ENCODE measurements at places on chromosomes 4 and X.
A peak's percentile ranks its signal among the peaks of the same experiment; 100 is the strongest.

- DNase-seq, result no peak
Measured at GRCh38 chrX:148536961-148537360, 36.5 kb downstream of the AFF2 start.

GRCh38 chr4:79502081-79502480 is 94.1 kb upstream of the GK2 start:
- no peak for DNase-seq

- DNase-seq, result no peak
Measured at GRCh38 chr4:185238215-185238681, 28.9 kb downstream of the SNX25 start.

DNA sequence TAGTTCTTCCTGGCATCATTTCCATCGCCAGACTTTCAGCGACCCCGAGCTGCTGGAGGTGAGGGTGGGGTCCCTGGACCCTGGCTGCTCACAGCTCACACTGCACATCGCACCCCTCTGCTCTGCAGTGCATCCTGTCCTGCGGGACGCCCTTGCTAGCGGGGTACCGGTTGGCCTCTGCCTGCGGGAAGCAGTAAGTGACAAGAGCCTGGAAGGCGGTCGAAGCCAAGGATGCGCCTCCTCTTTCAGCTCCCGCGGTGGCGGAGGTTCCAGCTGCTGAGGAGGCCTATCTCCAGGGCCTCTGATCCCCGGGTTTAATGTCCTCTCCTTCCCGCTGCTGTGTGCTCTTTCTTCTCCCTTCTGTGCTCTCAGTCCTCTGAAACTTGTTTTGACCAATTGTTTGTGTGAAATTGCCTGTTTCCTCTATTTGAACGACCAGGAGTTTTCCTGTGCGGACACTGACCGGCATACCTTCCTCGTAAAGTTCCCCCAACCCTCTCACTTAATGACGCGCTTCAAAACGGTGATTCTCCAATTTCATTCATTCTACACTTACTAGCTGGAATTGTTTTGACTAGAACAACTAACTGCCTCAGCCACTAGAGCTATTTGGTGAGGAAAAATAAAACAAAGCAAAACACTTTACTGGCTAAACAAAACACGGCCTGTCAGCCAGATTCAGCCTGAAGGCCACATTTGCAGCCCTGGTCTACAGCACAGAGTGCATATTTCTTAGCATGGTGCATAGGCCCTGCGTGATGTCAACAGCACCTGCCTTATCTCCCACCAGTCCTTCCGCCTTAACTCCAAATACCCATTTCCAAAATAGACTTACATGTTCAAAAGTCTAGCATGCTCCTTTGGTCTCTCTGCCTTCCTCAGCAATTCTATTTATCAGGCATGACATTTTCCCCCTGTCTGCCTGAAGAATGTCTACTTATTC is 28.0 kb downstream of the MGAT4D start:
- DNase-seq, result no peak

DNA sequence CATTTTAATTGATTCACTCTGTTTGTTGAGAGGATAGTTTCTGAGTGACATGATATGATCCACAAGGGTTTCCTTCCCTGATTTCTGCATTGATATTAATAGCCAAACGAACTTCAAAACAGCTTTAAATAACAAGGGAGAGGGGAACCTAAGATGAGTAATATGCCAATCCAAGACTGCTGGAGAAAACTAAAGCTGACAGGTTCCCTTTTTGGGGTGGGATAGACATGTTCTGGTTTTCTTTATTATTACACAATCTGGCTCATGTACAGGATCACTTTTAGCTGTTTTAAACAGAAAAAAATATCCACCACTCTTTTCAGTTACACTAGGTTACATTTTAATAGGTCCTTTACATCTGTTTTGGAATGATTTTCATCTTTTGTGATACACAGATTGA is 182.2 kb downstream of the AR start:
- DNase-seq, result no peak

- DNase-seq, result no peak
Measured at GRCh38 chr4:138275216-138275615, 33.1 kb upstream of the SLC7A11 start.

DNA sequence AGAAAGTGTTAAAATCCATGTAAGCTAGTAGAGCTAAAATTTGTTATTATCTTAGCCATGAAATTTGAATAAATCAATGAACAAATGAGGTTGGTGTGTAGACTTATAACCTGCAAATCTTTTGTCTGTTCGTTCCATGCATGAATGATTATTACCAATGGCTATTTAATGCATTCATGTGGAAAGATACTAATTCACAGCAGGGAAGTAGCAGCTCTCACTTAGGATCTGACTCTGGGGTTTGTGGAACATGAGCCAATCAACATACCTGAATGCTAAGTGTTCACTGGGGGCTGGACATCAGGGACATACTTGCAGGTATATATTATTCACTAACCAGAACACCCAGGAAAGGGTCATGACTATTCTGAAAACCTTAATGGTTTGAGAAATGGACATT is 444.1 kb downstream of the STIM2 start:
- no peak for DNase-seq

DNA sequence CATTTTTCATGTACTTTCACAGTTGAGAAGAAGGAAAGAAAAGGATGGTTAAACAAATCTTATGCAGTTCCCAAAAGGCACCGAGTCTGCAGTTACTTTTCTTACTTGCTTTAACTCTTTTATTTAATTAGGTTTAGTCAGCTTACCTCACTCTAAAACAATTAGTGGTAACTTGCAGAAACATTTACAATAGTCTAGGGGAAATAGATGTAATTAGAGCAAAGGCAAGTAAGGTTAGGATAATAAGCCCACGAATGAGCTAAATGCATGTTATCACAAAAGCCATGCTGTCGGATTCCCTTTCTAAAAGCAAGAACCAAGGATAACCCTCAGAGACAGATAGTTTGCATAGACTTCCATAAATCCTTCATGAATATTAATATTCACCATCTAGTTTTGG is 82.0 kb upstream of the VCX2 start:
- no peak for DNase-seq

DNA sequence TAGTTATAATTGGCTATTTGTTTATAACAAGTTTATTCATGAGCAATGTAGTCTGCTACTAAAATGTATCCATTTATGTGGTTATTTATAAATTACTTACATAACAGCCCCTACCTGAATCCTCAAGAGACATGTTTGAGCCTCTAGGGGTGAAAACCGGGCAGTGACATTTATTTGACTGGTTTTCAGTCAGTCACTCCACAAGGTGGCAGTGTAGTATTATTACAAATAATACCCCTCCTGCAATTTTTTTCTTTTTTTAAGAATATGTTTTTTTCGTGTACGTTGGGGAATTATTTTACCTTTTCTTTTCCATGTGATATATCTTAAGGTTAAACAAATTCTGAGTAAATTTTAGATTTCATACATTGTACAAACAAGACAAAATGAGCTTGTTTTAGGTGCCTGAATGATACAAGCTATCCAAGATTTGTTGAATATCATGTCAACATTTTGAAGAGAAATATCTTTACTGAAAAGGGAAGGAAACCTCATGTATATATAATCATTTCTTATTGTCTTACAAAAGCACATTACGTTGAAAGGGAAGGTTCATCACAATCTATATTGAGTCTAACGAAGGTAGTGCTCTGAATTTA is 598.7 kb upstream of the TECRL start:
- no peak for DNase-seq

- peak; percentile 10 for DNase-seq
Measured at GRCh38 chr4:22389240-22389870, 126.5 kb downstream of the ADGRA3 start.

GRCh38 chr4:5118994-5119835 is 67.9 kb downstream of the STK32B start:
- no peak for DNase-seq

- DNase-seq, result peak; percentile 12
Measured at GRCh38 chr4:139665690-139666529, at the start of gene MGST2. Gene MGST2 (plus strand): TSS chr4:139665819. CDS start chr4:139666020, 201 bp downstream.

DNA sequence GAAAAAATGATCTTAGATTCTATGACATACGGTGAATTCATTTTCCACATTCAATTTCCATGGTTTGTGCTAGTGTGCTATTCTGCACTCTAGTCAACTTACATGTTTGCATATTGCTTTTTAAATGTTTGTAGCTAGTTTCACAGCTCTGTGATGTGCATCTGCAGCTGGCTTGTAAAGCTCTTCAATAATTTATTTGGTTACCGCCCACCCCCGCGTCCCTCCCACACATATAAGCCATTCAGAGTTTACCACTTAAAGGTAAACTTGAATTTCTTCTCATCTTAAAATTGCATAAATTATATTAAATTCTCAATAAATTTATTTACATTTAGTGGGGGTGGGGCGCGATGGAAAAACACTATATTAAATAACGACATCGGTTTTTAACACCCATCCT is 291 bp upstream of the NBDY start:
- DNase-seq, result no peak

- DNase-seq, result no peak
Measured at GRCh38 chr4:79273915-79274314, 51.9 kb downstream of the NAA11 start.

- no peak for DNase-seq
Measured at GRCh38 chrX:53255738-53256191, 25.6 kb downstream of the IQSEC2 start.

GRCh38 chrX:38313190-38313589 is 14.1 kb downstream of the RPGR start:
- no peak for DNase-seq

- DNase-seq, result no peak
Measured at GRCh38 chr4:105067431-105067830, 79.2 kb upstream of the TET2 start.

DNA sequence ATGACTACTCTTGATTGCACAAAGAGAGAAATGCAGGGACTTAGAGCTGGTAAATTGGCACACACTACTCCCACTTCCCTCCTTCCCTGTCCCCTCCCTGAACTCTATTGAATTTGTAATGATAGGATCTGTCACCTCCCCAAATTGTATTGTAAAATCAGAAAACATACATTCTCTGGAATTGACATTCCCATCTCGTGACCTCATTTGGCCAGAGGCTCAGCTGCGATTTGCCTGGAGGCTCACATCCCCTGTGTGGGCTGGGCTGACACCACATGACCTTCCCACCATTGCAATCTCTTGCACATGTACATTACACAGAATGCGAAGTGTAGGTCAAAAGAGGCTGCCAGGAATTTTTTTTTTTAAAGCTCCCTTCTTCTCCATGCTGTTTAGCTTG is 172.1 kb downstream of the MID1IP1 start:
- DNase-seq, result no peak

- no peak for DNase-seq
Measured at GRCh38 chrX:101550751-101551379, 518 bp downstream of the ARMCX1 start.

DNA sequence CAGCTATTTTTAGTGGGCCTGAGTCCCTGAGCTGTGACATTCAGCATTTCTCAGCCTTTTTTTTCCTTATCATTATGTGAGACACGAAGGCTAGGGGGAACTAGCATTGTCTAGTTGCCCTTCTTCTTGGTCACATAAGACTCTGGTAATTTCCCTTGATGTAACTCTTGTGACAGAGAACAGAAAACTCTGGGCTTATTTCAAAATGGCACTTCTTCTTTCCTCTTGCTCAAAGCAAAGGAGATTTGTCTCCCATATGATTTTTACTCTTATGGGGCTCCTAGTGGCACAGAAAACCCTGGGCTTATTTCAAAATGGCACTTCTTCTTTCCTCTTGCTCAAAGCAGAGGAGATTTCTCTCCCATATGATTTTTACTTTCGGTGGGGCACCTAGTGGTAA is 14.7 kb downstream of the ATXN3L start:
- DNase-seq, result no peak

DNA sequence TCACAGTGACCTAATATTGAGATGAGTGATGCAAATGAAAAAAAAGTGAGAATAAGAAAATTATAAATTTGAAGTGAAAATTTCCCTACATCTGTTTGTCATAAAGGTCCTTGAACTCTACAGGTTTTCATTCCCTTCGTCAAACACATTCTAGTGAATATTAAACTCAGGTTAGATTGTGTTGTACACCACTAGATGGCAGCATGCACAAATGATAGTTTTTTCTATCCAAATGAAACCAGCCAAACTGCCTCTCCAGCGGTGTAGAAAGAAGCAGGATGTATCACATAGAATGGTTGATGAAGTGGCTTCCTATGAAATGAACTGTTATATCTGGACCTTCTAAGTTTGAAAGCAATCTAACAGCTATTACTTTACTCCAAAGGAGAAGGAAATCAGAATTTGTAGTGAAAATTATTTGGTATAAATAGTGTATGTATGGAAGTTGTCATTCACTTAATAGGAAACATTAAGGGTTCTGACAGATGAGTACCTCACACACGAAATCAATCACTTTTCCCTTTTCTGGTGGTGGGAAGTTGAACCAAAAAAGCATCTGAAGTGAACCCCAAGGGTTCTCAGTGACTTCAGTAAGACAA is 382.7 kb downstream of the UNC5C start:
- peak; percentile 21 for DNase-seq

GRCh38 chrX:39629001-39629400 is 468.8 kb downstream of the BCOR start:
- DNase-seq, result no peak

DNA sequence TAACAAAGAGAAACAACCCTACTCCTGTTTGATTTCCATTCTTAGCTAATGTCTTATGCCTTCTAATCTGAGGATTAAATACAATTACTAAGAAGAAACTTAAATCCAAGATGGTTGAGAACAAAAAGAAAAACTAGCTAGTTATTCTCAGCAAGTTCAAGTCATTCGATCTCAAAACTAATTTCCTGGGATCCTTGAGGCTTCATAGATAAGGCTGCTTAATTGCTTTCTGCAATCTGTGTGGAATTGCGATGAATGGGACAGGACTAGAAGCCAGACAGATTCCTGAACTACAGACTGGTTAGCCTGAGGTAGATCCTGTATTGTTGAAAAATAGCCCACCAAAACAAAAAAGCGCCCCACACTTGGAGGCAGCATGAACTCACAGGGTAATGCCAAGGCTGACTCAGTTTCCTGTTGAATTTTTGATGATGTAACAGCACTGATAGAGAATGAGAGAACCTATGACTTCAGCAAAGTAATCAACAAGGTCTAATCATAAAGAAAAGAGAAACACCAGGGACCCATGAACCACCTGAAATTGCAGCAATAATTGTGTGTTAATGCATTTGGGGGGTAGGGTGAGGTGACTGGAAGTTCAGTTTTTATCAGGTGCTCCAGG is 33.9 kb downstream of the KLHL15 start:
- no peak for DNase-seq

DNA sequence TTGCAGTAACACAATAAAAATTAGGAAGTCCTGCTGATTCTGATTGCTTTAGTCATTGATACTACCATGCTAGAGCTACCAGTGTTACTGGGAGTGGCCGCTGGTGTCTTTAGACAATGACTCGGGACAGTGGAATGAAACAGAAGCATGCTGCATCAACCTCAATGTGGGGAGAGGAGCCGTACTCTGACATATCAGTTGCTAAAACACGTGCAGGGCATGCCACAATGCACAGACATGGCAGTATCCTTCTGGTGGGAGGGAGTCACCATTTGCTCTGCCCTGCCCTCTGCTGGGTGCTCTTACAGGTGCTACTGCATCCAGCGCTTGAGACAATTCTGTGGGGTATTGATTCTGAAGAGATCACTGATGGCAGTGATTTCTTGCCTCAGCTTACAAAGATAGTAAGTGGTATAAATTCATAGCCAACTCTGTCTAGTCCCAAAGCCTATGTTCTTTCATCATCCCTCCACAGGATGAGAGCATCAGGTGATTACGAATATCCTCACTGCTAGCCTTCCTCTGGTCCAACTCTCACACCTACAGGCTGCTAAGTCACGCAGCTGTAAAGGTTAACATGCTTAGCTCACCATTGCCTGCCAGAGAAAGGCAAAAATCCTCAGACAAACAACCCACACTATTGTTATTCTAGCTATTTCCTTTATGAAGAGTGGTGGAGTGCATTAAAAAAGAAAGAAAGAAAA is 43.7 kb downstream of the NSG1 start:
- peak; percentile 30 for DNase-seq

- DNase-seq, result no peak
Measured at GRCh38 chr4:24203926-24204325, 314.1 kb upstream of the PPARGC1A start.
